ENCODE measurements at places on chromosomes 1 and 21.

GRCh38 chr1:201597551-201598230 lies 58.8 kb downstream of the NAV1 start:
- no peak for DNase-seq

DNA sequence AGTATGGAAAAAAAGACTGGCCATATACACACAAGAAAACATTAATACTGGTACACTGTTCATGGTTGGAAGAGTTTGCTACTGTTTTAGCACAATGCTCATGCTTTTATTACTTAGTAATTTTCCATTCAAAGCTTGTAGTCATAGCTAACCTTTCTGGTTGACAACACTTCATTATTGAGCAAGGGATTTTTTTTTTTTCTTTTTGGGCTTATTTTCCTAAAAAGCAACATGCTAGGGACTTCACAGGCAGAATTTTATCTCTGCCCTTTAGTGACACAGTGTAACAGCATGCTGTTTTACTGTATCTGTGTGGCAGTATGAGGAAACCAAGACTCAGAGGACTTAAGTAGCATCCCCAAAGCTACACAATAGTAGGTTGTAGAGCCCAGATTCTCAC lies 58.5 kb downstream of the FGGY start:
- no peak for DNase-seq

GRCh38 chr1:179080866-179081686 lies 794 bp upstream of the TOR3A start:
- DNase-seq, result no peak

DNA sequence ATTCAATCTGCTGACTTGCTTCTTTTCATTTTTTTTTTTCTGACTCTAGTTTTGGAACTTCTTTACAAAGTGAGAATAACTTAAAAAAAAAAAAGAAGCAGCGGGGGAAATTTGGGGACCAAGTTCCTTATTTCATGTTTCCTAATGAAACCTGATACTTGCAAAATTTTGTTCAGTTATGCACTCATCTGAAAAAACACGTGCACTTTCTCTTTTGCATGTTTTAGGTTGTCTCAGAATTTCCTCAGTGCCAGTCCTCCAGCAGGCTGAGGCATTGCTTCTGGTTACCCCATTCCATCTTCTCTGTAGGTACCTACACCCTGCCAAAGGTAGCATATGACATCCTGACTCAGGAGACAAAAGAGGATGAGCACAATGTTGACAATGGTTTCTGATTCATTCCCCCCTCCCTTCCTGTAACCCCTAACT lies 299.7 kb downstream of the GRIK1 start:
- DNase-seq, result no peak

GRCh38 chr1:18963968-18964367 lies 7.5 kb upstream of the IFFO2 start:
- DNase-seq, result no peak

GRCh38 chr1:211713231-211713630 lies 37.8 kb upstream of the NEK2 start:
- no peak for DNase-seq

DNA sequence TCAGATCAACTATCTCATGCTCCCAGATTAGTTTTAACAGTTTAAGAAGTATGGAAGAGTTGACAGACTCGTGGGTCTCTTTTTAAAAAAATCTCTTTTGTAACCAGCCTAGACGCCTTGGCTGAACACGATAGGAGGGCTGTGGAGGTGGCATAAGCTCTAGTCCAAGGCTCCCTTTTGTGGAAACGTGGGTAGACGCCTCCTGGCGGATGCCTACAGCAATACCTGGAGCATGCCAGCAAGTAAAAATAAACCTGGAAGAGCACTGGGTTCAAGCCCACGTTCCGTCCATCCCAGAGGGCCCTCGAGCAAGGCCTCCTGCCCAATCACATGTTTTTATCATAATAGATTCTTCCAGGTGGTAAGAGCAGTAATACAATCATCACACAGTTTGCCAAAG lies 87.9 kb downstream of the RGS7 start:
- DNase-seq, result no peak
